Smooth muscle cell of the coronary artery (primary cell): ENCODE measurements at places on chromosomes 2 and 18. TPM values are rescaled to one million over a fixed set of nuclear protein-coding genes. Genes with fewer than 3 reads are reported as not detected.

AMER3 gene
- not detected in 2 replicates for total RNA-seq

RABL2A gene
- 6.5 and 22.8 TPM in 2 replicates for total RNA-seq

LONRF2 gene
- total RNA-seq, result 0.23 TPM in 1 of 2 replicates, not detected in the other

DSEL gene
- 23.8 and 30.7 TPM in 2 replicates for total RNA-seq

NEU2 gene
- not detected in 2 replicates for total RNA-seq

FAP gene
- 169 and 182 TPM in 2 replicates for total RNA-seq

ACVR1C gene
- total RNA-seq, result 0.08 and 0.59 TPM in 2 replicates

KANSL3 gene
- 26.9 and 27.6 TPM in 2 replicates for total RNA-seq

STPG4 gene
- total RNA-seq, result 0.23 TPM in 2 replicates

REG3G gene
- total RNA-seq, result not detected in 2 replicates

C1GALT1C1L gene
- 0.12 and 0.30 TPM in 2 replicates for total RNA-seq

TAF4B gene
- 1.2 and 1.7 TPM in 2 replicates for total RNA-seq

PROM2 gene
- total RNA-seq, result 0.15 and 1.4 TPM in 2 replicates

NEB gene
- 0.08 and 0.94 TPM in 2 replicates for total RNA-seq

C2orf80 gene
- total RNA-seq, result not detected in 2 replicates

KCNIP3 gene
- total RNA-seq, result 0.53 and 2.9 TPM in 2 replicates

POTEI gene
- total RNA-seq, result not detected in 2 replicates

UGT1A10 gene
- total RNA-seq, result 0.23 TPM in 1 of 2 replicates, not detected in the other

HOXD10 gene
- not detected in 2 replicates for total RNA-seq

CFC1 gene
- not detected in 2 replicates for total RNA-seq

HSPD1 gene
- total RNA-seq, result 119 and 169 TPM in 2 replicates

CD8B2 gene
- 0.23 TPM in 1 of 2 replicates, not detected in the other for total RNA-seq

MROH2A gene
- 0.15 TPM in 1 of 2 replicates, not detected in the other for total RNA-seq

HOXD3 gene
- total RNA-seq, result 0.23 TPM in 1 of 2 replicates, not detected in the other

PLCL1 gene
- total RNA-seq, result 2.5 and 15.6 TPM in 2 replicates

LYG1 gene
- total RNA-seq, result not detected in 2 replicates

TGFA gene
- total RNA-seq, result 1.7 TPM in 1 of 2 replicates, not detected in the other

PTRHD1 gene
- total RNA-seq, result 22.2 and 40.1 TPM in 2 replicates

NAT8 gene
- not detected in 2 replicates for total RNA-seq

FBXO48 gene
- 0.15 and 0.23 TPM in 2 replicates for total RNA-seq
